ENCODE measurements at places on chromosomes 1 and 21.

DNA sequence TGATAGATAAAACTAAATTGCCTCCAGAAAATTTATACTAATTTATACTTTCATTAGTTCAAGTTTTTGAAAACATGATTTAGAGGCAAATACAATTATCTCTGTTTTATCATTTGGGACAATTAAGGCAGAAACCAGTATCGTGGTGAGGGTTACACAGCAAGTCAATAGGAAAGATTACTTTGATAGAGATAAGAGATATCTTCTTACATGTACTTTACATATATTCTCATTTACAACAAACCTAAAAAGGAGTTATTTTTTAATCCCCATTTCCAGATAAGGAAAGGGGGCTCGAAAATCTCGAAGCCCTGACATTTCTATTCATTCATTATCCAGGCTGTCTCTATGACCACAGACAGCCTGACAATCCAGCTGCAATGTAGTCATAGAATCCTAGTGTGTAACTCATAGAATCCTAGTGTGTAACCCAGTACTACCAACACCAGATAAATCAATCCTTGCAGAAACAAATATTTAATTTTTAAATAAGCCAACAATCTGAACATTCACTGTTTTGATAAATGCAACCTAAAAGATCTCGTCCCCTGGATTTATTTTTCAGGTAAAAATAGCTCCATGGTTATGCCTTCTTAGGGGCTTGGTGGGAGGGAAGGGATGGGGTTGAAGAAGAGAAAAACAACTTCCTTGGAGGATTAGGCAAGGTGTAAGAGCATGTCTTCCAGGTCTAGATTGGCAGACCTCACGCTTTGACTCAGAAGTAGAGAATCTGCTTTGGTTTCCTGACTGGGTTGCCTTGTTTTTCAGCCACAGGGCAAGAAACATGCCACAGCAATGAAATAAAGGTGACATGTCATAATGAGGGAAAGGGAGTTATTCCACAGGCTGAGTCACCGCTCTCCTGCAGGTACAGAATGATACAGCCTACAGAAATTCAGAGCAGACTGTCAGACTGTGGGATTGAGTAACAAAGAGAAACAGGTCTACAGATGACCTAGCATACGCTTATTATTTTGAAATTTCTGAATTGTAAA is 45.6 kb downstream of the IRF2BP2 start:
- no peak for DNase-seq

DNA sequence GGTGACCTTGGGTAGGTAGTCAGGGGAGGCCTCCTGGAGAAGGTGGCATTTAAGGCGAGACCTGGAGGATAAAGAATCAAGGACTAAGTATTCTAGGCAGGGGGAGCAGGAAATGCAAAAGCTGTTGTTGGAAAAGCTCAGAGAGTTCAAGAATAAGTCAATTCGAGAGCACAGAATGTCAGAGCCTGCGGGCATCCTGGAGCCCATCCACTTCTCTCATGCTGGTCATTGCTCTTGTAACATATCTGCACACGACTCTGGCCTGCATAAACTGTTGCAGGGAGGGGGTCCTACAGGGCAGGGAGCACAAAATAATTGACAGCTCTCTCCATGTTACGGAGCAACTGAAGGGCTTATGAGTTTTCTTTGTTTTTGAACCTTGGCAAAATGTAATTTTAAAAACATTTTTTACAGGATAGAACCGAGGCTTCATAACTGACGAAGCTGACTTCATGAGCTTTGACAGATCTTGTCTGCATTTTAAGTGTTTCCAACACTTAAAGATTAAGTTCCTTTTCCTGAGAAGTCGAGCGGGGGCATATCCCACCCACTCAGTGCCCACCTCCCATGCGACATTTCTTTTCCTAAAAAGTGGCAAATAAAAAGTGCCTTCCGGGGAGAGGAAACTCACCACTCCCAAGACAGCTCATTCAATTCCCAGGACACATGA is 4.2 kb downstream of the PLA2G5 start:
- no peak for DNase-seq

DNA sequence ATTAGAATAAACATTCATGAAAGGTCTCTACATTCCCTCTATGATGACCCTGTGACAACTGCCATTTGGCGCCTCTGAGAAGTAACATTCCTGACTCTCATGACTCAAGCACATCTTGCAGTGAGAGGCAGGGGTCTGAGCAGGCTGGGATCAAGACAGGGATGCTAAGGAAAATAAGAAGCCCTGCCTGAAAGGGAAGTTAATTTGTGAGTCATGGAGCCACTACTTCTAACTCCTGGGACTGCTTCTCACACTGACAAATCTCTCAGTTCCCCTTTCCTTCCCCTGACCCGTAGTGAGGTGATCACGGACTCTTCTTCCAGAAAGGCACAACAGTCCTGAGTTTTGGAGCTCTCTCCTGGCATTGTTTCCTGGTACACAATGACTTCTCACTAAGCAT is 231.9 kb downstream of the TNR start:
- no peak for DNase-seq

GRCh38 chr1:38365242-38365641 is 318.6 kb upstream of the POU3F1 start:
- DNase-seq: no peak

DNA sequence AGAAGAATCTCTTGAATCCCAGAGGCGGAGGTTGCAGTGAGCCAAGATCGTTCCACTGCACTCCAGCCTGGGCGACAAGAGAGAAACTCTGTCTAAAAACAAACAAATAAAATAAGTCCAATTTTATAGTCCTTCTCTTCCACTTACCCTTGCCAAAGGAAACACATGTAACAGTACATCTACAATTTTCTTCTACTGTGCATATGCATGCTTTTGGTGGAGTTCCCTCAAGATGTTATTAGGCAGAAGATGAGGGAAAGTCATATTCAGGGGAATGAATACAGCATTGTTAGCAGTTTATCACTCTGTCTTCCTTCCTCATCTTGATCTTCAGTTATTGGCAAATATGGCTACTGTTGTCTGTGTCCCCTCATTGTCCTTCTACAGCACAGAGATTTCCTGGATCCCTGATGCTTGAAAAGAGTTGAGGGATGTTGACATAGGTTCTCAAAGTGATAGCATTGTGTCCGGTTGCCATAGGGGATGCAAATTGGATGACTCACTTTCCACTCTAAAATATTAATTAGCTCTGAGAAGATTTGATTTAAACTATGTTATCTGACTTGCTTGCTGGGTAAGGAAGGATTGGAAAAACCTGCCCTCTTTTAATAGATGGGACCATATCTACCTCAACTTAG is 1173.6 kb downstream of the KCNT2 start:
- DNase-seq: no peak

Data from cerebellar nuclear complex (tissue), 1 donor.